Femur (tissue), 1 donor: ENCODE measurements at places on chromosomes 3 and 15.
A peak's percentile ranks its signal among the peaks of the same experiment; 100 is the strongest.

DNA sequence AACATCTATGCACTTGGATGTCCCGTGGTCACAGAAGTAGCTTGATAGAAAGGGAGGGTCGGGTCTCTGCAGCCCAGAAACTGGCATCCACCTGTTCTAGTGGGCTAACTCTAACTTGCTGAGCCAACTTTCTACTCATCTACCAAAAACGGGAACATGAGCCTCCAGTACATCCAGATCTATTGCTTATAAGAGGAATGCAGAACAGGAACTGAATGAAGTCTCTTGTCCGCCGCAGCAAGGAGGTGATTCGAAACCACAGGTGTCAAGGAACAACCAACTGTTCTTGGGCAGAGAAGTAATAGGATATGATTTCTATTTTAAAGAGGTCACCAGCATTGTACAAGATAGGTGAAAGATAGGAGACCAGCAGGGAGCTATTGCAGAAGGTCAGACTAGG lies 17.9 kb downstream of the TERC start:
- no peak for DNase-seq

GRCh38 chr15:67915461-67916374 lies 75.9 kb upstream of the RNU6-1 start:
- DNase-seq = peak; percentile 80

DNA sequence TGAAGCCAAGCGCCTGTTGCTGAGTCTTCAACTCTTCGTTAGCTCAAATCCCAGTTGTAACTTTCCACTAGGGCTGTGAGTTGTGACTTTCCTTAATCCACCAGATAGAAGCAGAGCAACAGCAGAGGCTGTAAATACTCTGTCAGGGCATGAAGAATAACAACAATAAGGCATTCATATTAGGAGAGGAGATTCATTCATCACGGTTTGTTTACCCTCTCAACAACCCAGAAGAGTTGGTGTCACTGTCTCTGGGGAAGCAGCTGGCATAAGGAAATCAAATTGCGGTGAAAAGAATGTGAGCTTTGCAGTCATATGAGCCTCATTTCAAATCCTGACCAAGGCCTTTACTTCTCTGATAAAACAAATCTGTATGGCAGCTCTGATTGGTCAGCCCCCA lies 184.8 kb downstream of the SHQ1 start:
- no peak for DNase-seq

DNA sequence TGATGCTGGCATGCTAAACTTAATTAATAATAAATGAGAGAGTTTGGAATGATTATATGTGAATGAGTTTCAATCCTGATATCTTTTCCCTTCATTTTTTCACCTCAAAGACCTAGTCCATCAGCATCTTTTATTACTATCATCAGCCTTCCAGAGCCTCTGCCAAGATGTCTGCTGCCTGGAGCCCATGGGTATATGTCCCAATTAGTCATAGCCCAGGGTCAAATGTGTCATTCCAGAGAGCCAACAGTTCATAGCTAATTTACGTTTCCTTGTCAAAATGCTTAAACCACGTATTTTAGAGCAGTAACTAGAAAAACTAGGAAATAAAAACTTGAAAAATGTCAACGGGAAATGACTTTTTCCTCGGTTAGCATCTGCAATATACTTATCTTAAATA lies 457.9 kb downstream of the SI start:
- no peak for DNase-seq

GRCh38 chr3:9109568-9109914 lies 139.9 kb downstream of the SRGAP3 start:
- no peak for DNase-seq

- no peak for DNase-seq
These were observed 470.4 kb downstream of the ROBO1 start for GRCh38 chr3:79297245-79297960.
